ENCODE measurements at places on chromosomes 7 and 10.

GRCh38 chr7:31663072-31663471 lies 23.9 kb upstream of the PPP1R17 start:
- no peak for DNase-seq

DNA sequence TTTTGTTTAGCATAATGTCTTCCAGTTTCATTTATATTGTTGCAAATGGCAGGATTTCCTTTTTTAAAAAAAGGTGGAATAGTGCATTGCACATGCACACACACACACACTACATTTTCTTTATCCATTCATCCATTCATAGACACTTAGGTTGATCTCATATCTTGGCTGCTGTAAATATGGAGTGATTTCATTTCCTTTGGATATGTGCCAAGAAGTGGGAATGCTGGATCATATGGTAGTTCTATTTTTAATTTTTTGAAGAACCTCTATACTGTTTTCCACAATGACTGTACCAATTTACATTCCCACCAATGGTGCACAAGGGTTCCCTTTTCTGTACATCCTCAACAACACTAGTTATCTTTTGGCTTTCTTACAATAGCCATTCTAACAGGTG lies 68.9 kb downstream of the EBLN1 start:
- no peak for DNase-seq

GRCh38 chr10:34235164-34235832 lies 579.8 kb downstream of the PARD3 start:
- peak; percentile 75 for DNase-seq

- DNase-seq = no peak
Measured at GRCh38 chr10:4332764-4333458, 493.1 kb upstream of the AKR1E2 start.

Data from H4 (cell line).